T-helper 1 cell (primary cell): ENCODE measurements at places on chromosomes 5 and 9.

DNA sequence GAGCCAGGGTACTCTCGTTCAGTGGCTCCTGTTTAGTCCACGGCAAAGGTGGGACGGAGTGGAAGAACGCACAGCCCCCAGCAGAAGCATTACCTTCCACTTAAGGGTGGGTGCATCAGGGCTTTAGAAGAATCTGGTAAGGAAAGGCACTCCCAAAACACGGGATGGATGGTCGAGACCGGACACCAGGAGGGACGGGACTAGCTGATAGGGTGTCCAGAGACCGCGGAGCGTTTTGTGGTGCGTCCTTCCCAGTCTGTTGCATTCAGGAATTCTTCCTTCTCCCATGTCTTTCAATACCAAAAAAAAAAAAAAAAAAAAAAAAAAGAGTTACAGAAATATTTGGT is 545 bp upstream of the CTSV start:
- no peak for DNase-seq

DNA sequence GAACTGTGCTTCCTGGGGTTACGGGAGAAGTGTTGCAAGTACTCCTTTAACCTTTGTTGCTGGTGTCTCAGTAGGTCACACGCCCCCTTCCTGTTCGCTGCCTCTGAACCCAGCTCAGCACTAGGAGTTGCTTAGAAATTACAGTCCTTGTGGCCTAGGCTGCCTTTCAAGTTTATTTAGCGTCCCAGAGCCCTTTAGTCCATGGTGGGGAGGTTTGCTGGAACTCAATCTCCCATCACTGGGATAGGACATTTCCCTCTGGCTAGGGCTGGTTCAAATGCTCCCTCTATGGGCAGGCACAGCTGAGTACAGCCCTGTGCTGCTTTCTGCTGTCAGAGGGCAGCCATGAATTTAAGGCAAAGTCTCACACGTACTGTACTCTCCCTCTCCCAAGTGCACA is 4.7 kb downstream of the IFNA8 start:
- no peak for DNase-seq

DNA sequence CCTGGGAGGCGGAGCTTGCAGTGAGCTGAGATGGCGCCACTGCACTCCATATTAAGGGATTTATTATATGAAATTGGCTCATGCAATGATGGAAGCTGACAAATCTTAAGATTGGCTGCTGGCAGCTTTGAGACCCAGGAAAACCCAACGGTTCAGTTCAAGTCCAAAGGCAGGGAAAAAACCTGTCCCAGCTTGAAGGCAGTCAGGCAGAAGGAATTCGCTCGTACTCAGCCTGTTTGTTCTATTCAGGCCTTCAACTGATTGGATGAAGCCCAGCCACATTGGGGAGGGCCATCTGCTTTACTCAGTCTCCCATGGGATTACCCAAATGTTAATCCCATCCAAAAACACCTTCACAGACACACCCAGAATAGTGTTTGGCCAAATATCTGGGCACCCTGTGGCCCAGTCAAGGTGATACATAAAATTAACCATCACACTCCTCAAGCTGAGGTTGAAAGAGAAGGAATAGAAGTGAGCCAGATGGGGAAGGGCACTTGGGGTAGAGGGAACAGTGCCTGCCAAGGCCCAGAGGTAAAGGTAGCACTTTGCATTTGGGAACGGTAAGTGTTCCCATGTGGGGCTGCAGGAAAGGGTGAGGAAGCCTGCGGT is 8.5 kb upstream of the ORM1 start:
- no peak for DNase-seq

DNA sequence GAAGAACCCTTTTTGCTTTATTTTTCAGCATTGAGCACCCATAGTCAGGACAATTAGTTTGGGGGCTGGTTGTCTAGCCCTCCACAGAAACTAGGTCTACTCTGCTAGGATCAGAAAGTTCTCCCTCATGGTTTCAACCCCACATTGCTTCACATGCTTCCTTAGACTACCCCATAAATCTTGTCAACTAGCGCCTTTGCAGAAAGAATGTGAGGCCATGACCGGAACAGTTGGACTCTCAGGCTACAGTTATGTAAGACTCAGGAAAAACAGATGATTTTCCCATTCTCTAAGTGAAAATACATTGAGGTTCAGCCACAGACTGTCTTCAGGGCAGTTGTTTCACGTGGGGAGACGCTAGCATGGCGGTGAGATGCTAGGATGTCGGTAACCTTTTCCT is 255.6 kb downstream of the NR3C1 start:
- no peak for DNase-seq

DNA sequence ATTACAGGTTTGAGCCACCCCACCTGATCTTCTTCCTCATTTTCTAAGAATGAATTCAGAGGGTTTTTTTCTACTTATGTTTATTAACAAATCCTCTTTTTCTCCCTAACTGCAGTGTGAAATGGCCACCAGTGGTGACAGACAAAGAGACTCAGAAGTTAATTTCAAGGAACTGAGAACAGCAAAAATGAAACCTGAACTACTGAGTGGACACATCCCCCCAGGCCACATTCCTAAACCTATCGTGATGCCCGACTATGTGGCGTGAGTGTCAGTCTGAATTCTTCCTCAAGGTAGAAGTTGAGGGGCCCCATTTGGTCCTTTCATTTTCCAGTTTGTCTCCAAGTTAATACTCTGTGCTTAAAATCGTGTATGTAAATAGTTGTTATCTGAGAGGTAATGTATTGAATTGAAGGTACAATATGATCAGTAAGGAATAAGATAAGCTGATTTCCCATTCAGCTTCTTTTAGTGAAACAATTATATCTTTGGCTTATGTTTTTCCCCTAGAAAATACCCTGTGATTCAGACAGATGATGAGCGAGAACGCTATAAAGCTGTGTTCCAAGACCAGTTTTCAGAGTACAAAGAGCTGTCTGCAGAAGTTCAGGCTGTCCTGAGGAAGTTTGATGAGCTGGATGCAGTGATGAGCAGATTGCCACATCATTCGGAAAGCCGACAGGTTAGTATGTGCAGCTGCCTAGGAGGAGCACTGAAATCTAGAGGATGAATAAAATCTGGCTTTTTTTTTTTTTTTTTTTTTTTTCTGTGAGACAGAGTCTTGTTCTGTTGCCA is 17.7 kb downstream of the MARVELD2 start:
- DNase-seq = no peak

GRCh38 chr9:105296877-105297287 is 52.4 kb downstream of the SLC44A1 start:
- DNase-seq = no peak

- no peak for DNase-seq
Observed at GRCh38 chr9:133487331-133487725, 8.4 kb upstream of the SLC2A6 start.

DNA sequence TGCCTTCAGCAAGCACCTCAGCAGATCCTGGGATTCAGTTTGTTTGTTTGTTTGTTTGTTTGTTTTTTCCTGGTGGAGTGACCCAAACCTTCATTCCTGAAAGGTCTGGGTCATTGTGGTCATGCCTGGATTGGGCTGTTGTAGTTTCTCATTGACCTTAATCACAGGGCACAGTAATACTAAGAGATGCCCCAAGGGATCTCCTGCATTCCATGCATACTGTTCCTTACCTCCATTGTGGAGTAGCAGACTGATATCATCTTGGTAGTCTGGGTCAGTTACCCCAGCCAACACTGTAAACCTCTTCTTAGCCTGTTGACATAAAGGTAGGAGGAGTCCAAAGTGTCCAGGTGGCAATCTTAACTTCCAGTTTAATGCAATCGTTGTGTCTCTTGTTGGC is 1466.7 kb upstream of the CDH9 start:
- no peak for DNase-seq

DNA sequence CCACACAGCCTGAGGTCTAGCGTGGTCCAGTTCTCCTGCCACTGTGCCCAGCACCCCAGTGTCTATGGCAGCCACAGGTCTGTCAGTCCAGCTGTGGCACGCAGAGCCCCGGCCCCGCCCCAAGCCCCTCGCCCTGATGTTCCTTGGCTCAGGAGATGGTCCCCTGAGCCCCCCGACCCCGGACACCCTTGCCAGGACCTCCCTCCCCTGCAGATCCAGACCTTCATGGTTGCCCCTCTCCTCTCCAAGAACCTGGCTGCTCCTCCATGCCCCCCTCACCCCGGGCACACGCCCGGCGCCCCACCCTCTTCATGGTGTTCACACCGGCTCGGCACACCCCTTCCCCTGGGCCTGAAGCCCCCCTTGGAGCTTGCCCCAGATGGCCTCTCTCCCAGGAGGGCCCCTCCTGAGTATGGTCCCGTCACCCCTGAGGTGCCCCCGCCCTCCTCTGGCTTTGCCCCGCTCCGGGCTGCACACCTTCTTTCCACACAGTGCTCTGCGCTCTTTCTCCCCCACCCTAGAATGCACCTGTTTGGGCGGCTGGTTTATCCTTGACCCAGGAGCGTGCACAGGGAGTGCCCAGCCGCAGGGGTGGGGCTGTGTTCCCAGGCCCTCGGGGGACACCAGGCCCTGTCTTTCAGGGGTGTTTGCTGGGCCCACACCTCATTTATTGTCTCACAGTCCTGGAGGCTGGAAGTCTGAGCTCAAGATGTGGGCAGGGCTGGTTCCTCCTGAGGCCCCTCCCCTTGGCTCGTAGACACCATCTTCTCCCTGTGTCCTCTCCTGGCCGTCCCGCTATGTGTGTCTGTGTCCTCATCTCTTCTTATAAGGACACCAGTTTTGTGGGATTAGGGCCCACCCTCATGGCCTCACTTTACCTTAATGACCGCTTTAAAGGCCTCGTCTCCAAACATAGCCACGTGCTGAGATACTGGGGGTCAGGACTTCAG is 37.6 kb downstream of the KCNT1 start:
- DNase-seq = no peak

DNA sequence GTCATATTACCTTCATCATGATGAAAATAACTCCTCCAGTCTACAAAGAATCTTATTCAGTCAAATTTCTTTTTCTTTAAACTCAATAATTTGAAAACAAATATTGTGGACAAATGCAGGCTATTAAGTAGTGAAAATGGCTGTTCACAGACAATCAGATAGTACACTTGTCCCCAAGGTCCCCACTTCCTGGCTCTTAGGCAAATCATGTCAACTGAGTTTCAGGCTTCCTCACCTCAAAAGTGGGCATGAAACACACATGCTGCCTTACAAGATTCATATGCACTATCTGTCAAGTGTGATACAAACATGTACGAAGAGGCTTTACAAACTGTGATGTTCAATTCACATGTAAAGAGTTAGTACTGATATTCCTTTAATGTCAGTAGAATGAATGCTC is 385.2 kb upstream of the SEMA6A start:
- no peak for DNase-seq

- DNase-seq = no peak
Observed at GRCh38 chr9:136206602-136207275, 1.8 kb upstream of the LHX3 start.

GRCh38 chr5:154595662-154596061 is 117.6 kb upstream of the HAND1 start:
- no peak for DNase-seq

- no peak for DNase-seq
Observed at GRCh38 chr9:79735023-79735779, 163.4 kb downstream of the TLE4 start.

DNA sequence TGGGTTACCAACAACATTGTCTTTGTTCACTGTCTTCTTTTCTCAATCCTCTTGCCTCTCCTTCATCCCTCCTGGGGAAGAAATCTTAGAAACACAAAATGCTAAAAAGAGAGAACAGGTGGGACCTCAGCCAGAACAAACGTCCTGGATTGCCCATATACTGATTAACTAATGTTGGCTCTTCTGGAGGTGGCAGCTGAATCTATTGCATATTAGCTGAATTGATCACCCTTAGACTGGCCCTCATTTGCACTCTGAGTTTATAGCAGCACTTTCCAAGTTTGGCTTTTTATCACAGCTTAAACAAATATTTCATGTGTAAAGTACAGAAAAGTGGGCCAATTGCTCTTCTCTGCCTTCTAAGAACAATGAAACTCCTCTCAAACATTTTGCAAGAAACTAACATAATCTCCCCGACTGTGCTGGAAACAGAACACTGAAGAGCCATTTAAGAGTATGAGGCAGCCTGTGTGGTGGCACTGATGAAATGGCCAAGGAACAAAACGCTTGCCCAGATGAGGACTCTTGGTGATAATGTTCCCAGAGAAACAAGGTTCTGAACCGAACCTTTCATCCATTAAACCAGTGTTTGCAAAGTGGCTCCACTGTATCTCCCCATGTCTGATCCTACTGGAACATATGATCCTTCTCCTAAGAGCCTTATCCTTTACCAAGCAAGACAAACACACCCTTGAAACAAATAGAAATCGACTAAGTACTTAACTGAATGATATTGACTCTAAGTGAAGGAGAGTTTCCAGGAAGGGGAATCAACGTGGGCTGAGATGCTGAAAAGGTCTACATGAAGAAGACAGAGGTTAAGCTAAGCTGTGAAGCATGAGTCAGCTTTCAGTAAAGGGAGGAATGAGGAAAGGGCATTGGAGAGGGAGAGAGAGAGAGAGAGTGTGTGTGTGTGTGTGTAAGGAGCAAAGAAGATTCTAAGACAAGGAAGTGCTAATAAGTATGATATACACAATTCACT is 83.2 kb upstream of the LIFR start:
- DNase-seq = no peak

DNA sequence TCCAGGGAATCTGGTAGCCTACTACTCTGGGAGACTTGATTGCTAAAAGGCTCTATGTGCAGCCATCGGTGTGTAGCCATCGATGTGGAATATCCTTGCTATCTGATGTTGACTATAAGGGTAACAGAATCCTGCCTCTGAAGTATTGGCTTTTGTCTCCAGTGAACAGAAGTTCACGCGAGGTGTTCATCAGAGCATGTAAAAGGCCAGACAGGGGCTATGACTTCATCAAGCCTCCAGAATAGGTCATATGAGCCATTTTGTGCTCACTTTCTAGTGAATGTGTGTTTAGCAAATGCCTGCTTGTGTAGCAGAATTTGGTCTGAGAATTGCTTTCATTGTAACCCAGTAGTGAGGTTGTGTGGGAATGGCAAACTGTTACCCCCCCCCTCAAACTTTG is 66.8 kb upstream of the RAD23B start:
- no peak for DNase-seq

- no peak for DNase-seq
Observed at GRCh38 chr5:153147891-153148623, 342.4 kb upstream of the GRIA1 start.

- no peak for DNase-seq
Observed at GRCh38 chr5:36155291-36155690, 3.4 kb downstream of the SKP2 start.

- no peak for DNase-seq
Observed at GRCh38 chr5:157347301-157348048, 81.6 kb downstream of the CYFIP2 start.

- no peak for DNase-seq
Observed at GRCh38 chr5:107997338-107997980, 326.7 kb upstream of the EFNA5 start.
